ENCODE measurements at places on chromosomes 3 and 15.

DNA sequence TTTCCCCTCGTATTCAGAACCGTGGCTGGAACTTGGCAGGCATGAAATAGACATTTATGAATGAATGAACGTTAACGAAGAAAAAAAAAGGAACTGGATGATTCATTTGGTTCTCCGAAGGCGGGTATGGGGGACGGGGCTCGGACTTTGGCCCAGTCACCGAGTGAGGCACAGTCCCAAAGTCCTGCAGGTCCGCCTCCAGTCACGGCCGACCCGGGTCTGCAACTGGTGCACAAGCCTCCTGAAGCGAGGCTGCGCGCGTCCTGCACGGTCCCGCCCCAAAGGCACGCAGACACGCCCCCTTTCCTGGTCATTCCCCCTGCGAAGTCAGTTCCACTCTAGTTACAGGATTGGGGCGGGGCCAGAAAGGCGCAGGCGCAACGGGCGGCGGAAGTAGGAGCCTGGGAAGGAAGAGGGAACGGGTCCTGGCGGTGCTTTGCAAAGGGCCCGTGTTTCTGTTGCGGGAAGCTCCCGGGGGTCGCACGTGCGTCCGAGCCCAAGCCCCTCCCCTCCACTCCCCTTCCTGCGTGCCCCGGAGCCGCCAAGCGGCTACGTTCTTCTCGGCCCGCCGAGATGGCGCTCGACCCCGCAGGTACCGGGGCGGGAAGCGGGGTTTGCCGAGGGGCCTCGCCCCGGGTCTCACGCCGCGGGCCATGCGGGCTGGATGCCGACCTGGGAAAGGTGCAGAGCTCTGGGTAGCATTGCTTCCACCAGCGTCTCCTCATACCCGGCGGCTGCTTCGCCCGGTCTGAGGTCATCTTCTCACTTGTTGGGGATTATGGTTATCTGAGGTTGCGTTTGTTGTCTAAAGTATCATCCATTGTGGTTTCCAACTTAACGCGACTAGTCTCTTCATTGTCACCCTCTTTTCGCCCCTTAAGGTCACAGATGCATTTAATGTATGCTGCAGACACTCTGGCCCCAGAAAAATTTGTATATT, at the start of gene CMC1:
CMC1 (plus strand) TSS at position 399 of the 940 bp plus-strand sequence; CDS start at position 574, 175 bp downstream.
- peak; percentile 82 for DNase-seq

- DNase-seq: no peak
Observed at GRCh38 chr15:32688151-32688639, 29.6 kb upstream of the GREM1 start.

GRCh38 chr15:55496716-55497115, 11.3 kb downstream of the DNAAF4 start:
- no peak for DNase-seq

DNA sequence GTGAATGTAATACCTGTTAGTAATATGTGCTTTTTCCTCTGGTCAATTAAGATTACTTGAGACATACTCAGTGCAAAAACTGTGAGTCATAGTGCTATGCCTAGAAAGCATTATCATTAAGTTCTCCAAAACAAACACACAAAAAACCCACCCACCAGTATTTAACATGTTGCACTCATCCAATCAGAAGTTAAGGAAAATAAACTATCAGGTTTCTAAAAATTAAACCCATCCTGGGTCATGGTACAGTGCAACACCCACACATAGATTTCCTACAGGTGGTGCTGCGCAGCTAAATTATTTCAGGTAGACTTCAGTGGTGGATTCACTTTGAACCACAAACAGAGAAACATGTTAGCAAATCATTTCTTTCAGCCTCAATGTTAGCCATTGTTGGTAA, 264.4 kb upstream of the VEPH1 start:
- DNase-seq: no peak

DNA sequence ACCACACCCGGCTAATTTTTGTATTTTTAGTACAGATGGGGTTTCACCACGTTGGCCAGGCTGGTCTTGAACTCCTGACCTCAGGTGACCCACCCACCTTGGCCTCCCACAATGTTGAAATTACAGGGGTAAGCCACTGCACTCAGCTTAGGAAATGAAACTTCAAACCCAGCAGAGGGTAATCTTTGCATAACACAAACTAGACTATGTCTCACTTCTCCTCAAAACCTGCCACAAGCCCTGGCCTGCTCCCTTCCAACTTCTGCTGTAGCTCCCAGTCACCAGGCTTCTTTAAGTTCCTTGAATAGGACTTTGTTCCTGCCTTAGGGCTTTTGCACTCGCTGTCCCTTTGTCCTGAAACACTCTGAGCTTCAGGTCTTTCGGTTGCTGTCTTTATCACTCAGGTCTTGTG, 39.2 kb upstream of the SEMA4B start:
- DNase-seq: no peak

DNA sequence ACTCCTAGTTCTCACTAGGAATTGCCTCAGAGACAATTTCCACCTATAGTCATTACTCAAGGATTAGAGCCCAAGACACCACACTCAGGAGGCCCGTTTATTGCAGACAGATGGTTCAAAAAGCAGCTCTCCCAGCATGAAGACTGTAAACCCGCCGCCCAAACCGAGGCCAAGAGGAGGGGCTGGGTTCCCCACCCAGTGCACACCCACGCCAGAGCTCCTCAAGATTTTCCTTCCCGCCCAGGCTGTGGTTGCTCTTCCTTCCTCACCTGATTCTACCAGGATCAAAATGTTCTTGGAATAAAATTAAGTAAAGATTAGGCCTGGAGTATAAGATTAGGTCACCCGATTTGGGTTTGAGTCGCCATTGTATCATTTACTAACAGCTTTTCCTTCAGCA, 364.4 kb downstream of the MECOM start:
- DNase-seq: no peak

GRCh38 chr3:191363221-191363620, 32.9 kb upstream of the UTS2B start:
- DNase-seq: no peak

DNA sequence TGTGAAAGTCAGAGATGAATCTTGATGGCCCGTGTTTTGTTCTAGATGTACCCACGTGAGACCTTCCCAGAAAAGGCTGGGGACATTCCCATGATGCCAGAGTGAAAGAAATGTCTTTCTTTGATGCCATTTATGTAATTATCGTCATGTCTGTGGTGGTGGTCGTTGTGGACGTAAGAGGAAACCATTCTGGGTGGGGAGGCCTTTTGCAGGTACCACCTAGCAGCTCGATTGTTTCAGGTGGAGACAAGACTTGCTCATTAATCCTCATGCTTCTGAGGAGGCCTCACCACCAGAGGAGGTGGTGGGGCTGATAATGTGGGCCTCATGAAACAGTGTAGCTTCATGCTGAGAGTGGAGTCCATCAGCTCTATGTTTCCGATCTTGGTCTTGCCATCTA, 58.1 kb upstream of the USP3 start:
- DNase-seq: no peak

GRCh38 chr3:169105561-169105960, 558.0 kb downstream of the MECOM start:
- no peak for DNase-seq

DNA sequence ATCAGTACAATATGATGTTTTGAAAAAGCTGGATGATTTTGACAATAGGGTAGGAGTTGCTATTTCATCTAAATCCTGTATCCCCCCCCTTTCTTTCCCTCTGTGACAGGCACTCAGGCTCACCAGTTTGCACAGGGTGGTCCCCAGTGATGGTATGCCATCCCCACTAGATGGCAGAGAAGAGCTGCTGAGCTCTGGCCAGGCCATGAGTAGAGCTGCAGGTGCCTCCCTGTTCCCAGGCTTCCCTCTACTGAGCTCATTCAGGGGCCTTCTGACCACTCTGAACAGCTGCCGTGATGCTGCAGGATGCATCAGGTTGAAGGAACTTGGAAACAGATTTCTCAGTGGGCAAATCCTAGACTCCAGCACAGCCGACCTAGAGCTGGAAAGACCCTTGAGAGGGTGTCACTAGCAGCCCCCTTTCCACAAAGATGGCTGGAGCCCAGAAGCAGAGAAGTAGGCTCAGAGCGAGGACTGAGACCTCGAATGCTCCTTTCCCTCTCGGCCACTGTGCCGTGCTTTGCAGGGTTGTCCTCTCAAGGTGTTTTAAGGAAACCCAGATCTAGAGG, 45.1 kb downstream of the EFCAB12 start:
- peak; percentile 57 for DNase-seq

DNA sequence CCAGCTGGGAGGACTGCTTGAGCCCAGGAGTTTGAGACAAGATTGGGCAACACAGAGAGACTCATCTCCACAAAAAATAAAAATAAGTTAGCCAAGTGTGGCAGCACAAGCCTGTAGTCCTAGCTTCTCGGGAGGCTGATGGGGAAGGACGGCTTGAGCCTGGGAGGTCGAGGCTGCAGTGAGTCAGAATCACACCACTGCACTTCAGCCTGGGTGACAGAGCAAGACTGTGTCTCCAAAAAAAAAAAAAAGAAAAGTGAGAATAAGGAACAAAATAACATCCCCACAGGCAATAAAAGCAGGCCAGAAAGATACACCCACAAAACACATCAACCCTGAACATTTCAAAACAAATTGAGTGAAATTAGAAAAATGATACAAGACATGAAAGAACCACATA, 48.7 kb upstream of the OCA2 start:
- DNase-seq: no peak

GRCh38 chr3:106403371-106404145, 534.7 kb upstream of the CBLB start:
- no peak for DNase-seq

DNA sequence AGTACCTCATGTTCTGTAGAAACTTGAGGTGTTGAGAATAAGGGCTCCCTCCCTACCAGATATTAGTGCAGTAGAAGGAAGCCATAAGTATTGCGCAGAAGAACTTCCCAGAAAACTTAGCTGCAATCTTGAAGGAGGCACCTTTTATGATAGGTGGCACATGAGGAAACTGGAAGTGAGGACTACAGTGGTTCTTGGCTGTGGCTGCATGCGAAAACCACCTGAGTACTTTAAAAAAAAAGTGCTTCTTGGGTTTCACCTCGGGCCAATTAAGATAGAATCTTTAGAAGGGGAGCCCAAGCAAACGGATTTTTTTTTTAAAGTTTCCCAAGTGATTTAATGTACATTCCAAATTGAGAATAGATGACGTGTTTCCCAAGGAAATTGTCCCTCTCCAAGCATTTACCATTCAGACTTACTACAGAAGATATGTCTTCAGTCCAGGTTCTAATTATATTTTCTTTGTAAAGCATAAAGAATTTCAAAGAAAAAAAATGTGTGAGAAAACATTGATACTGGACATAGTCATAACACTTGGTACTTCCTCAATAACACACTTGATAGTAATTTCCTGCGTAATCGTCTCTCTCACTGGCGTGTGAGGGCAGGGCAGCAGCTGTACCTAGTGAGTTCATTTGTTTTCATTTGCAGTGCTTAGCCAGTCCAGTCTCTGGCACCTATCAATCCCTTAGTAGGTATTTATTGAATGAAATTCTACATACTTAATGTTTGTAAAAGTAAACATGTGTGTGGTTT, 12.3 kb upstream of the NR1I2 start:
- DNase-seq: no peak

- no peak for DNase-seq
Observed at GRCh38 chr15:99682455-99682854, 50.8 kb downstream of the LYSMD4 start.

DNA sequence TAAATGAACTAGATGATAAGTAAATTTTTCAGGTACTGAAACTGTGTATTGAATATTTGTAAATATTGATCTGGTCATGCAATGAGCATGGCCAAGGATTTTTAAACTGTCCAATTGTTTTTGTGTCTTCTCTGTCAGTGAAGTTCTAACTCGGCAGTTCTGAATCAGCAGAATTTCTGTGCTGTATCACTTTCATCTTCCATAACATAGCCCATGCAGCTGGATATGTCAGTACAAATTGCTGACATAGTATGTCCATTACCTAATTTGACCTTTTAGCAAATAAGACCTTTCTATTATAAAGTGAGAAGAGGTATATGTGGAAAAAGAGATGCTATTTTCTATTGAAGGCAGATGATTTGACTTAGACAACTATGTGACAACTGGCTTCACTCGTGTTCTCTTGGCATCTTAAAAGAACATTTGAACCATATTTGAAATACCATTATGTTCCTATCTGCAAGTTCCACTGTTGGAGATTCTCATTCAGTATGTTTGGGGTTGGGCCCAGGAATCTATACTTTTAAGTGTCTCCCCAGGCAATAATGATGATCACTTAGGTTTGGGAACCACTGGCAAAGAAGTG, 90.4 kb downstream of the CMSS1 start:
- no peak for DNase-seq

DNA sequence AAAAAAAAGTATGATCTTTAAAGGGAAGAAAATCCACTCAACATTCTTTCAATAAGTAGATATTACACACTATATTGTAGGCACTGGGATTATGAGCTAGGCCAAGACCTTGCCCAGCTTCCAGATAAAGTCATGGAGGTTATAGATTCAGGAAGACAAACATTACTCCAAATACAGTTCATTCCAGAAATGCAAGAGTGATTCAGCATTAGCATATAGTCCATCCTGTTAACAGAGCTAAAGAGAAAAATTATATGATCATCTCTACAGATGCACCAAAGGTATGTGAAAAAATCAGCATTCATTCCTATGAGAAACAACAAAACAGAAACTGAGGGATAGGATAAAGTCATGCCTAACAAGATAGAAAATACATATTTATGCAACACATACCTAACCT, 42.1 kb upstream of the NSMCE3 start:
- no peak for DNase-seq

DNA sequence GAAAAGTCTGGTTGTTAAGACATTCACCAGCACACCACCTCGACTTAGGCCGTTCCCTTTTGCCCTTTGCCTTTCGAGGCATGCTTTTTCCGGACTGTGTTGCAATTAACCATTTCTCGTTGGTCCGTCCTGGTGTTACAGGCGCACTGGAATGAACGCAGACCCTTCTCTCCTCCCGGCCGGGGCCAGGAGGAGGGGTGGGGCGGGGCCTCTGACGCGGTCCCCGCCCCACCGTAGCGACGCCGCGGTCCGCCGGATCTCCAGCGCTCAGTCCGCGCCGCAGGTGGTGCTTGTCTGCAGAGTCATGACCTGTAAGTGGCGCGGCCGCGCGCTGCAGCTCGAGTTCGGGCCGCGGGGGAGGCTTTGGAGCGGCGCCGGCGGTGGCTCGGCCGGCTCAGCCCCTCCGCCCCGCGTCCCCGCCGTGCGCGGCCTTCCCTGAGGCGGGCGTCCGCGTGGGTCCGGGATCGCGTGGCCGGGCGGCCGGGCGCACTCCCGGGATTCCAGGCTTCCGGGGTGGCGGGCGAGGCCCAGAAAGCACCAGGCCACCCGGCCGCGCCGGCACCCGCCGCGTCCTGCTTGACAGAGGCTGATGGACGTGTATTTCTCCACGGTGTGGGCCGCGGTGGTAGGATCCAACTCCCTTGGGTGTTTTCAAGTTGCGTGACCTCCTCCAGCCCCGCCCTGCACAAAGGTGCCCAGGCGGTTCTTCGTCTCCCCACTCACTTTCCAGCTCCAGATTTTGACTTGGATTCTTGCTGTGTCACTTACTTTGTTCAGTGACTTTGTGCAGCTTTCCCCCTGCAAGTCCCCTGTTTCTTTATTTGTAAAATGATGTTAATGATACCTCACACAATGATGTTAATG, at the start of gene NIT2:
NIT2 (plus strand) TSS at position 270 of the 864 bp plus-strand sequence; CDS start at position 305, 35 bp downstream.
- DNase-seq: no peak

- DNase-seq: no peak
Observed at GRCh38 chr3:135905058-135905724, 60.3 kb upstream of the PPP2R3A start.

All from cerebellar nuclear complex (tissue), 1 donor.